Type B pancreatic cell (in vitro differentiated cells): ENCODE measurements at places on chromosomes 12 and 14.

GRCh38 chr12:32155961-32156529 lies 49.4 kb downstream of the BICD1 start:
- no peak for DNase-seq

DNA sequence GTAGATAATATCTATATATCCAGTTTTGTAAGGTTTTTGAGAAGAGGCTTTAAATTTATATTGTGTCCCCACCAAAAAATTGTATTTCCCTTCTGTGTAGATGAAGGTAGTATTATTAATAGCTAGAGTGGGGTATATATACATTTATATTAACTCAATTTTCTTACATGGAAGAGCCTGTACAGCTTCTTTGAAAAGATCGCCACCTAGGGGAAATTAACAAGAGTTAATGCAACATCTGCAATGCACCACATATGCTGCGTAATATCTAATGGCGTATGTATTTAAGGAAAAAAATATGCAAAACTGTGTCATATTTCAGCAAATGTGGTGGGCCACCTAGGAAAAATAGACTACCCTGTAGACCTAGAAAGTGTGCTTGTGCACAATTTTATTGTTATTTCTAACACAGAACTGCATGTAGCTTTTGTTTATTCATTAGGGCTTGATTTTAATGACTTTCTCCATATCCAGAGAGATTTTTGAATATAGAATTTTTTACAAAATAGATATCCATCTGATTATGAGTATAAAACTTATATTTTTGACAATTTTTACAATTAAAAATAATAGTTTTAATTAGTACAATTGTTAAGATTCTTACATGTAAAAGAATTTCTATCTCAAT lies 14.0 kb downstream of the CCER1 start:
- no peak for DNase-seq

DNA sequence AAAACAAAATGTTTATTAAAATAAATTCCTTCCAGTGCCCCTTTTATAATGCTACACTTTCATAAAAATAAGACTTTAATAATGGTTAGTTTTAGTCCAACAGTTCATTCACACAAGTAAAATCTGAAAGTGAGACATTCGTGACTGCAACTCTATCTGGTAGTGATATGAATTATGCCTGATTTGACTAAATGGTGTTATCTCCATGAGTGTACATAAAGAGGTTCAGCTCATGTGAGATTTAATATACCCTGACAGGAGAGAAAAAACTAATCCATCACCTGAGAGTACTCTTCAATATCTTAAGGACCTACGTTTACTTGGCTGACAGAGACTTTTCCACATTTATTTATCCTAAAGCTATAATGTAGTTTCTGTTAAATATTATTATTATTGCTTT lies 34.0 kb downstream of the ERO1A start:
- DNase-seq = no peak

- no peak for DNase-seq
Observed at GRCh38 chr12:78210894-78211302, 380.2 kb downstream of the NAV3 start.

DNA sequence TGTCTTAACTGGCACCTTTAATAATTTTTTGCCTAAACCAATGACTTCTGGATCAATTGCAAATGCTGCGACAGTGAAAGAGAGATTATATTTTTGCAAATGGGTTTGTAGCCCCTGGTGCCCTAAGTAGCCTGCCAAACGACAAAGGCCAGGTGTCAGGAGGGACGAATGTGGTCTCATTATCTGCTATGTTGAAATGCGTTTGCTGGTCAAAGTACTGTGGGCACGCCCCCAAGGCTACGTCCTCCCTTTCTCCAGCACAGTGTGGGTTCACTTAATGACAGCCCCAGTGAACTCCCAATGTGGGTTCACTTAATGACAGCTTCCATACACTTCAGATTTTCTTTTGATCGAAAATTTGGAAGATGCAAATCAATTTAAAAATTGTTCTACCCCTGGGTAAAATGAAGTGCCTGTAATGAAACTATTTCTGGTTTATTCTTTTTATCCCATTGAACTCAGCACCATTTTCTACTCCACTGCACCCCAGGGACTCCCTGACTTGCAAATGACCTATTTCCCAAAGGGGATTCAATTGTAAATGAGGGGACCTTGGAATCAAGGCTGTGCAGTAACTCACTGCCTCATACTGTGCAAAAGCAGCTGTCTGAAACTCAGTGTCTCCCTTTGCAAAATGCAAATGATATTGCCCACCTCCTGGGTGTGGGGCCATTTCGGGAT lies 1.4 kb downstream of the SERPINA11 start:
- no peak for DNase-seq

GRCh38 chr14:23896609-23897153 lies 56.9 kb upstream of the DHRS4 start:
- DNase-seq = no peak

- DNase-seq = no peak
Observed at GRCh38 chr14:87888136-87888999, 104.6 kb downstream of the GALC start.
